ENCODE measurements at places on chromosomes 5 and 9.

DNA sequence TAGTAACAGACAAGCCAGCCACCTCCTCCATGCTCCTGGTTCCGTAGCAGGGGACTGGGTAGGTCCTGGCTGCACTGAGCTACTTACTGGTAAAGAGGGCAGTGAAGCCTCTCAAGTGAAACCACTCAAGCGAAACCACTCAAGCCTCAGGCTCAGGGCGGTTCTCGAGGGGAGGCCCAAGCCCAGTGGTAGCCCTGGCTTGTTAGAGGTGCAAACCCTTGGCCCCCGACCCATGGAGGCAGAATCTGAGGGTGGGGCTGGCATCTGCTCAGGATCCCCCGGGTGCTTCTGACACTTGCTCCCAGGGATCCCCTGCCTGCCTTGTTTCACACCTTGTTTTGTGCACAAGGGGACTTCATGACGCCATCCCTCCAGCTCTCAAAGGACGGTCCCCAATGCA is 76.5 kb upstream of the OLFM1 start:
- no peak for DNase-seq

DNA sequence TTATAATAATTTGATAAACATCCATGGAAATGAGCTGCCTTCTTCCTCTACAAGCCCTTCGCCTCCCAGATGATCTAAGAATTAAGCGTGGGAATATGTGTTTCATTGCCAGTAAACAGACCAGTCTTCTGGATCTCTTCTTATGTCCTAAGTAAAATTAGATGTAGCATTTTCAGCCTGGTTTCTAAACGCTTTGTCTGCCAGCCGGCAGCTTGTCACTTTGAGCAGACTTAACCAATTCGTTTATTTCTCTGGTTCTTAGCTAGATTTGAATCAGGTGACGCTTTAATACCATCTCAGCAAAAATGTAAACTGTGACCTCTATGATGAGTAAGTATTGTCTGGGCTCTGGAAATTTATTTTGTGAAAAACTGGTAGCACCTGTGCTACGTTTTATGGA is 380.6 kb upstream of the NUDT12 start:
- no peak for DNase-seq

GRCh38 chr5:179421144-179421901 is 76.1 kb upstream of the ADAMTS2 start:
- DNase-seq, result no peak

DNA sequence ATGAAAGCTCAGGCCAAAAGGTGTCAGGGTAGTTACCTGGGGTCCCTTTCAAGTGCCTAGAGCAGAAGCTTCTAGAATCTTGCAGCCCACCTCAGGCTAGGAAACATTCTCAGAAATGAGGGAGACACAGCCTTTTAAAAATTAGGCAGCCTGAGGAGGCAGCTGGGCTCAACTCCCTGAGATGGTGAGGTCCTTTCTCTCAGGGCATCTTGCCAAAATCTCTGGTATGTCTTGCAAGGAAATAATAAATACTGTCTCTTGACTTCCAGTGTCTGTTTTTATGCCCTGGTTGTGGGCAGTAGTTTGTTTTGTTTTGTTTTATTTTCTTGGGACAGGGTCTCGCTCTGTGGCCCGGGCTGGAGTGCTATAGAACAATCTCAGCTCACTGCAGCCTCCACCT is 100.9 kb upstream of the APC start:
- no peak for DNase-seq

DNA sequence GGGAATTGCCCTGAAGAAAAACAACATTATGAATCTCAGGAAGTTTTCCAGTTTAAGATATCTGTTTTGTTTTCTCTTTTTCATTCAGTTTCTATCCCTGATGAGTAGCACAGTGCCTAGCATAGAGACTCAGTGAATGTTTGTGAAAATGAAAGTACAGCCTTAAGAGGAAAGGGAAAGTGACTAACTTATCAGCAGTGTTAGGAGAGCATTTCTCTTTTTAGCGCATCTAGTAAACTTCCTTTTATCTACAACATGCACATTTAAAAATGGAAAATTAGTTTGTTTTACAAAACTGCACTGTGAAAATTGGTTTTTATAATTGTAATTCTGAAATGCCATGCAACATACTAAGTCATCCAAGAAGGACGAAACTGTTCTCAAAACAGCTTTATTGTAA is 110.8 kb downstream of the SMARCA2 start:
- no peak for DNase-seq

- no peak for DNase-seq
Observed at GRCh38 chr9:16794871-16795639, 75.4 kb downstream of the BNC2 start.
